ENCODE measurements at places on chromosomes 4 and X.

DNA sequence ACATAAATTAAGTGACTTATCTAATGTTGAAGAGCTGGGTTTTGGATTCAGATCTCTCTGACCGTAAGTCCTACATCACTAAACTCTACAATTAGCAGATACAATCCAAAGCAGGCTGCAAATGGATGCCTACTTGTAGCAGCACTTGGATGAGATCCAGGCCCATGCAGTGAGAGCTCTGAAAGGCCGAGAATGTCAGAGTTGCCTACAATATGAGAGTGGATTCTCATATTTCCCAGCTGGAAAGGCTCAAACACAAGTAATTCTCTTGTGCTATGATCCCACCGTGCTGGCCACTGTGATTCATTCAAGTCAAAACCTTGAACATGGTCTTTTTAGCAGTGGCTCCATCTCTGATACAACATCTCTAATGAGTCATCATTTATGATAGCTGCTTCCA lies 125.4 kb upstream of the CHRDL1 start:
- DNase-seq: no peak

DNA sequence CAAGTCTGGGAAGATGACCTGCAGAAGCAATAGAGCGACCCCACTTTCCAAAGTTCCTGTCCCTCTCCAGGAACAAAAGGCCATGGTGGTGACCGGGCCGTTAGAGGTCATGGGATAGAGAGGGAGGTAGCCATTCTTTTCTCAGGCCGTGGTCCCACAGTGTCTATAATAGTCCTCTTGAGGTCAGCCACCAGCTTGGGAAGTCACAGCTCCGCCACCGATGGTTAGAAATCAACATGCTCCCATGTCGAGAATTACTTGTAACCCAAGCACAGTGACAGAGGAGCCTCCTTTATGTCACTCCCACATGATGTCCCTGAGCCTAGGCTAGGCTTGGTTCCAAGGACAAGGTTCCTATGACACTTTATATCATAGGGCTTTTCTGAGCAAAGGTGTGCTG lies 48.3 kb upstream of the CBR4 start:
- no peak for DNase-seq

DNA sequence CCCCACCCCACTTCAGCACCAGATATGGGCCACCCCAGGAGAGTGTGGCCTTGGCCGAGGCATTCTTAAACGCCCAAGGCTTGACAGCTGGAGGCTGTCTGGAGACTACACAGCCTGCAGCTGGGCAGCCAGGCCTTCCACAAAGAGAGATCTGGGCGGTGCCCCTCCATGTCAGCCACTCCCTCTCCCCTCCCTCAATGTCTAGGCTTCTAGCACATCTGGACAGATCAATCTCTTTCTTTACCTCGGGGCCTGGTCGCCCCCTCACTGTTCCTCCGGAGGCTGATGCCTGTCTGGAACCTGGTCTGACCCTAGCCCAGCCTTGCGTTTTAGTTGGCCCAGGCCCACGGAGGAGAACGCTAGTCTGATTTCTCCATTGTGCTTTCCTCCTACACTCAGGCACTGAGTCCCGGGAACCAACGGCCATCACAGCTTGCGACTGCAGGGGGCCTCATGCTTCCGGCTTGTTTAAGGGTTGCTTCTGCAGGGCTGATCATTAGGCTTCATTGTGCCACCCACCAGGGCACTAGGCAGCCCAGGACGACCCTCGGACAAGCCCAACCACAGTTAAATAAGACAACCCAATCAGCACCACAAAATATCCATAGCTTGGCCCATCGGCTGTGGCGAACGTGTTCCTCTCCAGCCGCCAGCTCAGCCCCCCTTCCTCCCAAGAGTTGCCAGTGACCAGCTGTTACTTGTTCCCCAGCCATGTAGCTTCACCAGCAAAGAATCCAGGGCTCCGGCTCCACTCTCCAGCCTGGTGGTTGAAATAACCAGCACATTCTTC lies 200.6 kb downstream of the BCOR start:
- DNase-seq: peak; percentile 74

DNA sequence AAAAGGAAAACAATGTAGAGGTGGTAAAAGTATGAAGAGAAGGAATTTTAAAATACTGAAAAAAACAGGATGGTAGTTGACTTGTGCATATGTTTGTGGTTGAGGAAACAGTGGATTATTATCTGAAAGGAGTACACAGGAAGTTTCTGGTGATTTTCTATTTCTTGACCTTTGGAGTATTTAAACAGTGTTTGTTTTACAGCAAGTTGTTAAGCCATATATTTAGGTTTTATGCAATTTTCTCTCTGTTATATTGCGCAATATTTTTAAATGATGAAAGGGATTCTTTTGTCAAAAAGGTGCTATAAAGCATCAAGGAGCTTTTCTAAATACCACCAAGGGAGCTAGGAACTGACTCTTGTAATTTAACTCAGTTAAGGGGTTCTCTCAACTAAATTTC lies 343.1 kb upstream of the MAOA start:
- no peak for DNase-seq

DNA sequence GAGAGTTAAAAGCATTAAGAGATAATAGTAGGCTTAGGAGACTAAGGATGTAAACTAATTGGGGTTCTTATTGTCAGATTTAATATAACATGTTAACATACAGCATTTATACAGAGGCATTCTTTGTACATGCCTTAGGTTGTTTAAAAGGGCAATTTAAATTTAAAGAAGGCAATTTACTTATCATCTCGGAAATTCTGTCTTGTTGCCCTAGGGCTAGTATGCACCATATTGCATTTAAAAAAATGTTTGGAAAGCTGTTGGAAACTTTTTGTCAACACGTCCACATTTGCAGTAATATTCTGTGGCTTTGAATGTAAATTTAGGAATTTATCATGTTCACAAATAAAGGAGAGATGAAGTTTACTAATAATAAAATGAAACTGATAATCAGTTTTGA lies 25.5 kb downstream of the GALNT7 start:
- DNase-seq: no peak

- DNase-seq: no peak
Observed at GRCh38 chrX:28039258-28039657, 58.0 kb upstream of the DCAF8L1 start.

DNA sequence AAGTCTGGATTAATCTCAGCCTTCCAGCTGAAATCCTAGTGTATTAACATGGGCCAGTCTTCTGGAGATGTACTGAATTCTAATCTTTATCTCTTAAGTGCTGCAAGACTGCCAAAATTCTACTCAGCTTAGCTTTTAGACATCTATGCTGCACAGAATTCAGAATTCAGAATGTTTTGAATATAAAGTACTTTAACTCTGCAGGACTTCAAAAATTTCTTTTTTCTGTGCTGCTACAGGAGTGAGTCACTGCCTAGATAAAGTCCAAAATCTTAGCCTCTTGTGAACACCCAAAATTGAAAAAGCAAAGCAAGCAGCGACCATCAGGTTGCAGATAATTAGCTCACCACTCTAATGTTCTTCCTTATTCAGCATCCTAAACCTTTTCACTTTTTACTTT lies 1092.6 kb upstream of the PCDH10 start:
- DNase-seq: peak; percentile 19

DNA sequence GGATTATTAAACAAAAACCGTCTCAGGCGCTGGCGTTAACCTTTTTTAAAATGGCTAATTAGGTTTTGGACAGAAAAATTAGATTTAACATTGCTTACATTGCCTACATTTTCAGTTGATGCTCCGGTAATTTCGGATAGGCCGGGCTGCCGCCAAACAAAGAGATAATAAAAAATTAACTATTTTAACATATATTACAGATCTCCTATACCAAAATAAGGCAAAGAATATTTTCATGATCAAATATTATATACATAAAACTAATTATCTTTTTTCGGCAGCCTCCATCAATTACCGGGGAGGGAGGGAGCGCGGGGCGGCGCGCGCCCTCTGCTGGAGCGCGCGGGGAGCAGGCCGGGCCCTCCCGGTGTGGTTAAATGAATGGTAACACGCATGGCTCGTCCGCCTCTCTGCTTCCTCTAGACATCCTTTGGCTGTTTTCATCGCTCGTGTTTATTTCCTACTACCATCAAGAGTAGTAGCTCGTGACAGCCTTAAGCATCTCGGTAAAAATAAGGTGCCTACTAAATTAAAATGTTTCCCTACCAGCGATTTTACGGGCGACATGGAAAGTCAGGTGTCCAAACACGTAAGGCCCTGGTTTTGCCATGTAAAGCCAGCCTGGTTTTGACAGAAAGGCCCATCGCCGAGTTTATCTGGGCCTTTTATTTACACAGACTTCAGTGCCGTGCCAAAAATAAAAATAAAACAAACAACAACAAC lies 52.4 kb upstream of the TMEM33 start:
- DNase-seq: peak; percentile 70

DNA sequence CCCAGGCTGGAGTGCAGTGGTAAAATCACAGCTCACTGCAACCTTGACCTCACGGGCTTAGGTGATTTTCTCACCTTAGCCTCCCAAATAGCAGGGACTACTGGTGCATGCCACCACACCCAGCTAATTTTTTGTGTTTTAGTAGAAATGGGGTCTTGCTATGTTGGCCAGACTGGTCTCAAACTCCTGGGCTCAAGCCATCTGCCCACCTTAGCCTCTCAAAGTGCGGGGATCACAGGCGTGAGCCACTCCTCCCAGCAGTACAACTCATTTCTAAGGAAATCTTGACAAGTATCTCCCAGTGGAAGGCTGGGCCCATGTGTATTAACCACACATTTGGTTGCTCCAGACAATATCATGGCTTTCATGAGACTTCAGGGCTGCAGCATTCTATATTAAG lies 20.4 kb upstream of the PDLIM5 start:
- no peak for DNase-seq

DNA sequence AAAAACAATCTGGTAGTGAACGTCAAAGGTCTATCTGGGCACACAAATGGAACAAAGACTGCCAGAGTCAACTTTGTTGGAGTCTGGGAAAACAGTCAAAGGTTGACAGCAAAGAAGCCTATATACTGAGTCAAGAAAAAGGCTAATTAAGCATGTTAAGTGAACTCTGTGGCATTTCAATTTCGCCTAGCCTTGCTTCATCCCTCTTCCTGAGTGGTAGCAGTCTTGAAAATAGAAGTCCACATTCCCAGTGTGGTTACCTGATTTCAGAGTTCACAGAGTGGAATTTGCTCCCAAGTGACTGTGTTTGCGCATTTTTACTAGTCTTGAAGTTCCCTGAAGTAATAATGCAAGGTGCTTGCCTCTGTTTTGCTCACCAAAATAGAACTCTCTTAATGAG lies 760.0 kb downstream of the FSTL5 start:
- no peak for DNase-seq

DNA sequence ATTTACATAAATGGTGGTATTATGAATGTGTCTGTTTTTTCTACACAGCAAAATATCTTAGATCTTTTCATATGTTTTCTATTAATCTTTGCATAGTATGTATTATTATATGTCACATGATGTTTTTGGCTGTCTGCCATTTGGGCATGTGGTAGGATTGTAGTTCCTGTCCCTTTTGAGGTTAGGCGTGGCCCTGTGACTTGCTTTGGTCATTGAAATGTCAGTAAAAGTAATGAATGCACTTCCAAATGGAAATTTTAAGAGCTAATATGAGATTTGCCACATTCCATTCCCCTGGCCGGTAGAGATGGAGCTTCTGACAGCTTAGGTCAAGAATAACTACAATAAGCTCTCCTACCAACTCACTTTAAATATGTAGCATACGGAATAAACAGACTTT lies 45.1 kb downstream of the JADE3 start:
- DNase-seq: no peak

GRCh38 chr4:188714907-188715306 lies 575.7 kb downstream of the TRIML1 start:
- peak; percentile 76 for DNase-seq

DNA sequence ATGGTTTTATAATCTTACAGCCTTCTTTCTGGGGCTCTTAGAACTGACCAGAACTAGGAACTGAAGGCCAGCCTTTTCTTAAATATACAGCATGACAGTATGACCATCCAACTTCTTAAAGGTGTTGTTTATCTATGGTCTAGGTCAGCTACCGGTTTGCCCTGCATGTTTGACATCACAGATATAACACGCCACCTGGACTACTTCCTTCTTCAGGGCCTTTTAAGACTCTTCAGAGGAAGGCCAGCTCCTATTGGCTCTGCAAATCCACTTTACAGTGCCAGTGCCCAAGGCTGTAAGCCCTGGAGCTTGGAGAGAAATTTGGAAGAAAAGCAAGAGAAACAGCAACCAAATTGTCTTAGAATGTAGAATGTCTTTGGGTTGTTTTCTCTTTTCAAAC lies 185.5 kb downstream of the MGST2 start:
- DNase-seq: no peak

GRCh38 chrX:40199704-40200103 lies 101.9 kb upstream of the BCOR start:
- DNase-seq: peak; percentile 29

DNA sequence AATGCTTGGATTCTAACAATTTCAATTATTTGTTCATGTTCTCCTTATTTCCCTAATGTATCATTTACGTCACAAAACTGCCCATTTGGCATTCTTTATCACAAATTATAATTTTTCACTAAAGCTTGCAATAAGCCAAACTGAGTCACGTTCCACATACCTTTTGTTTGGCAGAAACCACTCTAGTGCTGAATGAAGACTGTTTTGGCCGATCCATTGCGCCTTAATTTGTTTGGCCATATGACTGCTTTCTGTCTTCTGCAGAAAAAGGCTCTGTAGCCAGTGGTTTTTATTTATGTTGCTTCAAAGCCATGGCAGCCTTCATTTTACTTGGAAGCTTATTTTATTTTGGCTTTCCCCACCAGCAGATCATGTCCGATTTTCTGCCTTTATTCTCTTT lies 184.4 kb upstream of the HAND2 start:
- DNase-seq: no peak

DNA sequence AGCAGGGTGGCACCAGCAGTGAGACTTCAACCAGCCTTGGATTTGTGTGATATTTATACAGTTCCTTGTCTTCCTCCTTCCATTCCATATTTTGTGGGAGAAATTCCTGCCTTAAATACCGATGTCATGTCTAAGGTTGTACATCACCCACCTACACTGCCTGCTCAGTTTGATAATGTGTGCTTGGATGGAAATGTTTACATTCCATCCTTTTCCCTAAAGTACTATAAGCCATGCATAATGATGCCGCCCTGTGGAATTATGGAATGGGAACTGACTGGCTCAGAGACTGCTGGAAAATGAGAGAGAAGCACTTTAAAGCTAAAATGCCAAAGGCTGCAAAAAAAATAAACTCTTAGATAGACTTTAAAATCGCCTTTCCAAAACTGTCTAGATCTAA lies 11.3 kb upstream of the GLUD2 start:
- DNase-seq: no peak

GRCh38 chr4:61407642-61408618 lies 207.8 kb downstream of the ADGRL3 start:
- DNase-seq: no peak

DNA sequence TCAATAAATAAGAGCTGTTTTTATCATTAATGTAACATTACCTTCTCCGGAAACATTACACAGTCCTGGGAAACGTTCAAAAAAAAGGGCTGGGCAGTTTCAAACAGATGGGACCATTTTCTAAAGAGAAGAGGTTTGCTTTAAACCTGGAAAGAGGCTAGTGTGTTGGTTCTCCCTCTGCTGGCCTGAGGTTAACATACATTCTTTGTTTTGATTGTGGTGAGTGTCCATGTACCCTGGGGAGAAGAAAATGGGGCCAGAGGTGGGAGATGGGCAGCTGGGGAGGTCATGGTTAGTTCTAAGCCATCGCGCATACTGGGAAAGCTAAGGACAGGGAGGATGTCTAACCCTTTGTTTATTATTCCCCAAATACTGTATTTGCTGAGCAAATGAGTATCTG lies 194.7 kb downstream of the CPEB2 start:
- peak; percentile 64 for DNase-seq

- DNase-seq: no peak
Observed at GRCh38 chr4:82282875-82283274, 90.9 kb downstream of the HNRNPD start.

GRCh38 chrX:152079768-152080167 lies 58.6 kb downstream of the MAGEA10 start:
- DNase-seq: no peak

All from adipocyte (in vitro differentiated cells).